ENCODE measurements at places on chromosomes 4 and X.

GRCh38 chr4:69831646-69832325 lies 28.2 kb downstream of the SULT1E1 start:
- DNase-seq = peak; percentile 25

GRCh38 chr4:110953898-110954297 lies 331.0 kb upstream of the PITX2 start:
- no peak for DNase-seq

DNA sequence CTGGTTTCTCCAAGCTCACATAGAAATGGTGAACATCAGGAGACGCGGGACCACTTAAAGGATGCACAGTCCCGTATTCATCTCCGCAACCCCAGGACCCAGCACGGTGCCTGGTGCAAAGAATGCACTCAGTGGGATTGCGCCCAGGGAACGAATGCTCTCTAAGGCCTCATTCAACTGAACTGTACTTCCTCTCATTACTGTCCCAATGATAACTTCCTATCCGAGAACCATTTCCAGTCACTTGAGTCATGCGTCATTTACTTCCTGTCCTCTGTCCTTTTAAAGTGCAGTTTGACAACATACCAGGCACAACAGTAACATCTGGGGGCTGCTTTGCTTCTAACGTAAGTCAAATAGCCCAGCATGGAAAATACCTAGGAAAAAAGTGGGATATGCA lies 75.7 kb downstream of the RBM47 start:
- no peak for DNase-seq

GRCh38 chr4:47690611-47691010 lies 147.3 kb downstream of the CORIN start:
- DNase-seq = no peak

DNA sequence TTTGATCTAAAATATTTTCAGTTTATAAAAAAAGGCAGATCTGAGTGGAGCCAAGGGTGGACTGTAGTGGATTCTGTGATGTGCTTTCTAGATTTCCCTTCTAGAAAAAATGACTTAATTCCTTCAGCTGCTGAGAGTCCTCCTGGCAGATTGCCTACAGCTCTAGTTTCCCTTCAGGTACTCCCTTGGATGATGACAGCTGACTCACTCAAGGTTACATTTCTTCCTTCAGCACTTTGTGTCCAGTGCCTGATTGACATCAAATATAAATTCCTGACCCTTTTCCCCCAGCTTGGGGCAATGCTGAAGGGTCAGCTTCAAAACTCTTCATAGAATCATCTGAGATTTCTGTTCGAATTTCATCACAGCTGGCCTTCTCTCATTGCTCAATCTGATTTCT lies 161.7 kb downstream of the EMCN start:
- no peak for DNase-seq

DNA sequence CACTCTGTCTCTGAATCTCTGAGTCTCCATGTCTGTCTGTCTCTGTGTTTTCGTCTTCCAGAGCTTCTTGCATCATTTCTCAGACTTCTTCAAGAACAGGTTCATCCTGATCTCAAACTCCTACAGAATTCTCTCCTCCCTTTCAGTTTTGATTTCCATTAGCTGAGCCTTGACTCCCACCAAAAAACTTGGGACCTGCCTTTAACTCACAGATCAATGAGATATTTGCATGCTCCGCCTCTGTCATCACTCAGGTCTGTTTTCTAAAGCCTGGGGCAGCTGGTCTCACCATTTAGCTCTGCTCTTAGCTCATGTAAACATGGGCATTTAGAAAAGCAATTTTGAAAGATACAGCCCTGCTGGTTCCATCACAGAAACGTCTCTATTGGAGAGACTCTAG lies 8.6 kb downstream of the DAPP1 start:
- DNase-seq = no peak

DNA sequence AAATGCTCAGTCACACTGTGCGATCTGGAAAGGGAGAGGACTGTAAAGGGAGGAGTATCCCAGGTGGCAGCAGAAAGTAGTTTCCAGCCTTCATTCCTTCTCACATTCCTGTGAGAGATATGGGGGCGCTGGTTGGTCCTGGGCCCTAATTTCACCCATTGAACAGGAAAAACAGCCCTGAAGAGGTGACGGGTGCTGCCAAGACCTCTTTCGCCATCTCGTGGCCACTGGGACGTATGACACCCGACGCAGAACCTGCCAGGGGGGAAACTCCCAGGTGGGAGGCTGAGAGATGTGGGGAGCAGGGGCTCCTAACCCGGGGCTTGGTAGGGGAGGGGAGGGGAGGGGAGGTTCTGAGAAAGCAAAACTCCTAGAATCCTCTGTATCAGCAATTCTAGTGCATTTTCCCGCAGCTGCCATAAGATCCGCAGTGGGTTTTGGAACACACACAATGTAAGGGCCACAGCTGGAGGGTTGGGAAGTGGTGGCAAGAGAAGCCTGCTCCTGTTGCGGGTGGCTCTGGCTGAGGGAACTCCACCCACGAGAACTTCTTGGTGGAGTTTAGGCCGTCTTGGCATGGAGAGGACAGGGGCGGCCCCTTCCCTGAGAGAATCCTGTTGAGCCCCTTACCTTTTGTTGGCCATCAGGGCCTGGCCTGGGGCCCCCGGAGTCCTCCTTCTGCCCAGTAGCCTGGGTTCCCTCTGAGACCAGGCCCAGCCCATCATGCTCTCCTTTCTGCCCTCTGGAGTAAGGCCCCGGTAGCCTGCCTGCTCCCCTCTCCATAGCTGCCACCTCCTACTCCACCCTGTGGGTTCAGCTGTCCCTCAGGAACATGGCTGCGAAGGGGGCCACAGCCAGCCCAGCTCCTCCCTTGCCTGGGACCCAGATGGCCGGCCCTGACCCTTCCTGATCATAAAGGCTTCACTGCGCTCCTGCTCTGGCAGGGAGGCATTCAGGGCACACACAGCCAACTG lies 134.1 kb downstream of the OR13H1 start:
- DNase-seq = peak; percentile 47

DNA sequence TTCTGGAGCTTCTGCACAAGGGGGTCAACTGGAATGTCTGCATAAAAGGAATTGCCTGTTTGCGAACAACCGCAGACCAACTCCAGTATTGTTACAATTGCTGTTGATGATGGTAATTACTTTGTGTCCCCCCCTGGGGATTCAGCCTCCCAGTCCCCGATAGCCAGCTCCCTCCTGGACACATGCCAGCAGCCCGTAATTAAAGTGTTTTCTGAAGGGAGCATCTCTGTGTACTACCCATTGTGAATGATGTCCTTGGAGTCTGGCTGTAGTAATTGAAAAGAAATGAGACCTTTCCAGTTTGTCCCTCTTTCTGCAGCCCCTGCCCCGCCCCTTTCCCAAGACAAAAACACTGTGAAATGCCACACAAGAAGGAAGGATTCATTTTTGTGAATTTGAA lies 377.1 kb upstream of the LCORL start:
- DNase-seq = no peak

- DNase-seq = no peak
Measured at GRCh38 chr4:77695774-77696173, 90.2 kb downstream of the CXCL13 start.

All from activated naive CD4-positive, alpha-beta T cell treated with anti-CD3 and anti-CD28 coated beads for 36 hours (primary cell).